ENCODE measurements at places on chromosomes 16 and 17.

- no peak for DNase-seq
Measured at GRCh38 chr16:66523861-66524354, 26.0 kb downstream of the TK2 start.

GRCh38 chr16:48054881-48055601 lies 100.8 kb downstream of the ABCC12 start:
- peak; percentile 66 for DNase-seq

GRCh38 chr17:80804466-80804865 lies 187.2 kb upstream of the CHMP6 start:
- DNase-seq = no peak

- DNase-seq = no peak
Measured at GRCh38 chr17:5561736-5562571, 22.4 kb downstream of the NLRP1 start.

DNA sequence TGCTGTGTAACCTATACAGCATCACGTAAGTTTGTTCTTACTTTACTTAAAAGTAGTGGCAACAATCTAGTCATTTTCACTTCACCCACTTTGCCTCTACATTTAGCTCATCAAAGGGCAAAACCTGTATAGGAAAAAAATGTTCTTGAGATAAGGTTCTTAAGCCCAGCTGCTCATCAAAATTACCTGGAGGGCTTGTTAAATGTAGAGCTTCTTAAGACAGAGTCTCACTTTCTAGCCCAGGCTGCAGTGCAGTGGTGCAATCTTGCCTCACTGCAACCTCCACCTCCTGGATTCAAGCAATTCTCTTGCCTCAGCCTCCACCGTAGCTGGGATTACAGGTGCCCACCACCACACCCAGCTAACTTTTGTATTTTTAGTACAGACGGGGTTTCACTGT lies 38.2 kb upstream of the TMEM97 start:
- DNase-seq = no peak

DNA sequence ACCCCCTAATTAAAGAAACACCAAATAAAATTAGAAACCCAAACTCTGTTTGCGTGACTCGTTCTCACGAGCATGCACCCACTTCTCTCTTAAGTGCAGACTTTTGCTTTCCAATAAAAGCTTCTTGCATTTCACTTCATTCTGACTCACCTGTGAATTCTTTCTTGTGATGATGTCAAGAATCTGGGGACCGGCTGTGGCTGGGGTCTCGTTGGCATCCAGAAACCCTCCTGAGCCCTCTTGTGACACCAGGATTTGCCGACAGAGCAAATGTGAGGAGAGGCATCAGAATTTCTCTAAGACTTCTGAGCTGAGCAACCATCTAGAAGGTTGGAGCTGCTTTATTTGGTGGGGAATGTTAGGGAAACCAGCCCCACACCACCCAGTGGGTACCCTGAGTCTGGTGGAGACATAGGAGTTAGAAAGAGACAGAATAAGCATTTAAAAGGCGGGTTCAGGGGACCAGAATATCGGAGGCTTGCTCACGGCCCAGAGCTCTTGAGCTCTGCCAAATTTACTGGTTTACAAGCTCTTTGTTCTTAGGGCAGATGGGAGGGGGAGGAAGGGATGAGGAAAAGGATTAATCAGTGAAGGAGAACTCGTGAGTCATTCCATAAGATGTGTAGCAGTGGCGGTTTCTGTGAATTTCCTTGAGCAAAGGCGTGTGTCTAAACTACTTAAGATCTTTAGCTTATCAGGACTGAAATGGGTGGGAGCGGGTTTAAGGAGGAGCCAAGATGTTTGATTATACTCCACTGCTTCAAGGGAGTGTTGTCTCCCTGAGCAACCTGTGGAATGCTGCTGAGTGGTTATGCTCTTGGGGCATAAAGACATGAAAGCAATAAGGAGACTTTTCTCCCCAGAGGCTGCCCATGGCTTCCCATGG lies 24.2 kb upstream of the TMC5 start:
- DNase-seq = no peak

GRCh38 chr16:22641131-22641628 lies 130.5 kb downstream of the NPIPB5 start:
- DNase-seq = no peak

DNA sequence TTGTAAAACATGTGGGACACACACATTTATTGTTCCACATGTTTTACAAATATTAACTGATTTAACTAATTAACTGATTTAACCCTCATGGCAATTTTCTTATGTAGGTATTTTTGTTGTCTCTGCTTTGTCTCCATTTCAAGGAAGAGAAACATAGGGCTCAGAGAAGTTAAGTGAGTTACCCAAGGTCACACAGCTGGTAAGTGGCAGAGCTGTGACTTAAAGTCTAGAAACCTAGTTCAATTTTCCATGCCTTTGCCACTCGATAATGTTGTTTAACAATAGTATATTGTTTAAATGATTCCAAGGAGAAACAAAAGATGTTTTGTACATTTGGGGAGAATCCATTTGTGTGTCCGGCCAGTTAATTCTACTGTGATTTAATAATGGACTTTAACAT lies 284.1 kb upstream of the CDH5 start:
- no peak for DNase-seq

GRCh38 chr16:68676113-68676860 lies 31.2 kb downstream of the CDH3 start:
- DNase-seq = no peak

DNA sequence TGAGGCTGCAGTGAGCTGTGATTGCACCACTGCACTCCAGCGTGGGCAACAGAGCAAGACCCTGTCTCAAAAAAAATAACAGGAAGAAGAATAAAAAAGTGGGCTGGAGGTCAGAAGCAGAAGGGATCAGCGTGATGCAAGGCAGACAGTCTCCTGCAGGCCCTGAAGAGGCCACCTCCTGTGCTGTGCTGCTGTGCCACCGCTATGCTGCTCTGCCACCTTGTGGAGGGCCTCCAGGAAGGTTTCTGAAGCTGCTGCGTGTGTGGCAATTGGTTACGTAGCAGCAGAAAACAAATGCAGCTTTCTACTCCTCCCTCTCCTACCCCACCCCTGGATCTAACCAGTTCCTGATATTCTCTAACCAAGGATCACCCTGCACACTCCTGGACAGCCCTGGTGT lies 815.5 kb downstream of the KCNJ18 start:
- DNase-seq = no peak

- DNase-seq = no peak
Measured at GRCh38 chr16:11046382-11046931, 102.1 kb downstream of the CLEC16A start.

DNA sequence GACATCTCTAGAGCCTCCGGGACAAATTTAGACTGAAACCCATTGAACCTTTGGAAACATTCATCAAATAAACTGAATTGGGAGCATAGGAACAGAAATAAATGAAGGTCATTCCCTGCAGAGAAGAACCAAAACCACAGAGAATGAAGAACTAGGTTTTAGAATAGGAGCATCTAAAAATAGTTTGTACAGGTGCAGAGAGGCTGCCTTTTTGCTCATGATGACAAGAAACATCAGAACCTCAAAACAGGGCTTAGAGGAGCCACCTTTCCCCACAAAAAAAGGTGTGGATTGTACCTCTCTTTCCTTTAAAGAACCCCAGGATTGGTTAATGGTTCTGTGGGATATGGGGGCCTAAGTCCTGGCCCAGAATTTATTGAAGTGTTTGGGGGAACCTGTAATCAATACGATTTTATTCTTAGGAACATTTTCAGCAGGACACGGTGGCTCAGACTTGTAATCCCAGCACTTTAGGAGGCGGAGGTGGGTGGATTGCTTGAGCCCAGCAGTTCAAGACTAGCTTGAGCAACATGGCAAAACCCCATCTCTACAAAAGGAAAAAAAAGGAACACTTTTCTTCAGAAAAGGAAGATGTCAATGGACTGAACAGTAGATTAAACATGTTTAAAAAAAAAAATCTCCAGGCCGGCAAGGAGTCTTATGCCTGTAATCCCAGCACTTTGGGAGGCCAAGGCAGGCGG lies 37.7 kb upstream of the SLC47A1 start:
- DNase-seq = no peak

GRCh38 chr16:15811481-15812400 lies 45.1 kb downstream of the MYH11 start:
- DNase-seq = no peak

DNA sequence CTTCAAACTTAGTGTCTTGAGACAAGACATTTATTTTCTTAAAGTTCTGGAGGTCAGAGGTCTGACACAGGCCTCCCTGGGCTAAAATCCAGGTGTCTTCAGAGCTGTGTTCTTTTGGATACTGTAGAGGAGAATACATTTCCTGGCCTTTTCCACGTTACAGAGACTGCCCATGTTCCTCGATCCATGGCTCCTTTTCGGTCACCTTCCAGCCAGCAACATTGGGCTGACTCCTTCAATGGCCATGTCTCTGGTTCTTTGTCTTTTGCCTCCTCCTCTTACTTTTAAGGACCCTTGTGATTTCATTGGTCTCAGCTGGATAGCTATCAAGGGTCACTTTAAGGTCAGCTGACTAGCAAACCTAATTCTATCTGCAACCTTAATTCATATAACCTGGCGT lies 212.4 kb downstream of the WWOX start:
- no peak for DNase-seq

GRCh38 chr17:8312726-8313600 lies 2.9 kb downstream of the ARHGEF15 start:
- no peak for DNase-seq

- DNase-seq = peak; percentile 87
Measured at GRCh38 chr17:80970044-80970761, 21.4 kb upstream of the CHMP6 start.
